ENCODE measurements at places on chromosomes 7 and 10.

DNA sequence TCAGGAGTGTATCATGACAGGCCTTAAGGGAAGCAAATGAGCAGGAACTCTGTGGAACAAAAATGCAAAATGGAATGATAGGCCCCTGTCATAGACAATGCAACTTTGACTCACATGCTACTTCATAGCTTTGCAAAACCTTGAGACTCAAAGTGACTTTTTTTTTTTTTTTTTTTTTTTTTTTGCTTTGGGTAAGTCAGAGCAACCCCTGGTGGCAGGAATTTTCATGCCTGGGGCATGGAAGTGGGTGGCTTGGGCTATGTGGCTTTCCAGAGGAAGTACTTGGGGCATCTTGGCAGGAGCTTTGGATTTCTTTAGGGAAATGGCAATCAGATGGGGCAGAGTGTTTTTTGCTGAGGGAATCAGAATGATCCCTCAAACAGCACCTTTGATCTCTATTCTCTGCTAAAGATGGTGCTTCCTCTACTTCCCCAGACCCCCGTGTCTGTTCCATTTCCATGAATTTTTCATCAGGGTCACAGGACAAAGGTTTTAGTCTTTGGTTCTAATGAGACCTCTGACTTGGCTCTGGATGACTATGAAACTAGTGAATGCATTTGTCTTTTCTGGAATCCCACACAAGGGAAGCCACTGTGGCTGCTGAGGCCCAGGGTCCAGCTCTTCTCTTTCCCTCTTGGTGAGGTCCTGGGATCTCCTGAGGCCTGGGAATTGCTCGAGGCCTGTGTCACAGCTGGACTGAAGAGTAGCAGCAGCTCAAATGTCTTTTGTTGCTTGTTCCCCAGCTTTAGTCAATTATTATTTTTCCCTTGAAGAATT, 62.8 kb downstream of the TACC2 start:
- DNase-seq: no peak

DNA sequence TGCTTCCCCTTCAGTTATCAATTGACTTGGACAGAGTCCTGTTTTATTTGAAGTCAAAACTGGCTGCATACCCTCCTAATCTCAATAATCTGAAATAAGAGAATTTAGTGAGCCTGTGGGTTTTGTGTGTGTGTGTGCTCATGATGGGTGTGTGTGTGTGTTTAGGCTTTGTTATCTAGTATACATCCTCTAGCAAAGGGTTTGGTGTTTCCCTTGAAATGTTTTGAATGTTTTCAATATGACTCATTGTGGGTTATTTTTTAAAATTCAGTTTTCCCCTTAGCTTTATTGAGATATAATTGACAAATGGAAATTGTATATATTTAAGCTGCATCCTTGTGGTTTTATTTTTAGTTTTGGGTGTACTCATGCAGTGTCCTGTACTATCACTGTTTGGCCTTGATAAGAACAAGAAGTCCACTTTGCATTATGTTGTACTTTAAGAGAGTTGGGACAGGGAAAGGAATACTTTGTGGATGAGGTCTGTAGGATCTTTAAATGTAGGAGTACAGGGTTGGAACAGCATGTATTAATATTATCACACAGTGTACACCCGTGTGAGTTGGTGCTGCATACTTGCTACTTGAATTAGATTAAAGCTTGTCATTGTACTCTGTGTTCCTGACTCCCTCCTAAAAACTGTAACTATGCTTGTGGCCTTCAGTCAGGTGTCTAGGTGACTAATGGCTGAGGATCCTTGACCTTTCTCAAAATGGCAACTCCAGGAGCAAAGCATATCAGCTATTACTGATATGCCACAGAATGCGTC, 58.3 kb downstream of the VCL start:
- DNase-seq: peak; percentile 79

DNA sequence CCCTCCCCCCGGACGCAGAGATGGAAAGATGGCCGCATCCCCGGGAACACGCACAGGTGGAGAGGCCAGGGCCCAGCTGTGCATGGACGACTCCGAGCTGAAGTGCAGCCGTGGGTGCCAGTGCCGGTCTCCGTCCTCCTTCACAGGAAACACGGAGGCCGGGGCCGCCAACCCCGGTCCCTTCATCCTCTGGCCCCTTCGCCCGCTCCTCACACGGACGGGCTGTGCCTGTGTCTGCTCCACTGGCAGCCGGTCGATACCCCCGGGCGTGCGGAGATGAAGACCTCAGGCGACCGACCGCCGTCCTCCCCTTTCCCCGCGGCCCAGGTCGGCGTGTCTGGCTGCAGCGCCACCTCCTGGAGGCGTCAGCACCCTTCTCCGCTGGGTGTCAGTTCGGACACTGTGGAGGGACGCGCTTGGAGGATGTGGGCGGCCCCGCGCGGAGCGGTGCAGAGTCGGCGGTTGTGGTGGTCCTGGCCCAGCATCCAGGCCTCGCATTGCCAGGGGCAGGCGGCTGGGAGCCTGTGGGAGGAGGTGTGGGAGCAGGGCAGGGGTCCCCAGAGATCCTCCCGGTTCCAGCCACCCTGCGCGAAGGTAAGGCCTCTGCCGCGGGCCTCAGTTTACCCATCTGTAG, 9.9 kb downstream of the ZNF511 start:
- DNase-seq: peak; percentile 73

DNA sequence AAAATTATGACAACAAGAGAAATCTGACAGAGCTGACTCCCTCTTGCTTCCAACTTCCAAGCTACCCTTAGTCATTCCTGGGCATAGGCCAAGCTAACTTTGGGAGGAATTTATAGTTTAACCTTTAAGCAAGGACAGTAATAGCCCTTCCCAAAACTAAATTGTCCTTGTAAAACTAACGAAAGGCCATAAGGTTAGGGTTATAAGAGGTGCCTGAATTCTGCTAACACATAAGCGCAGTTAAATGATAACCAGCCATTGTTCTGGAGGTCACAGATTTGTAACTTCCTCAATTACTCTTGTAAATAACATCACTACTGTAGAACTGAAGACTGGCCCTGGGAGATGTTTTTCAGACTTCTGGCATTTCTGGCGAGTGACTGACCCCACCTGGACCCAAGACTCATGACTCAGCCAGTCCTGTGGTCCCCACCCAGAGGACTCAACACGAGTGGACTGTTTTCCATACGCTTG, 481.2 kb downstream of the KCNMA1 start:
- DNase-seq: no peak

DNA sequence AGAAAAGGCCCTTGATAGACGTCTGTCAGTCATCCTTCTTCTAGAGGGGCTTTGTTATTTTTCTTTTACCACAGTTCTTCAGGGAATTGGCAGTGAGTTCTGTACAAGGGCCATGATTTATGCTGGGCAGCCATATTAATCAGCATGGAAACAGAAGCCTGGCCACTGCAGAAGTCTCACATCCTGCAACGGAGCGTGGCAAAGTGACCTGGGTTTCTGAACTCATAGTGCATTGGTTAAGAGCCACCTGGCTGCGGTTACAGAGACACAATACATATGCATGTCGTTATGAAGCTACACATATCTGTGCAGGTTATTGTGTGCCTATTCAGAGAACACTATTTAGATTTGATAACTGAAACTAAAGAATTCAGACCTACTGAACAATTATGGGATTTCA, 419.4 kb upstream of the CELF2 start:
- no peak for DNase-seq

- DNase-seq: no peak
These were observed 130.0 kb downstream of the PLXNA4 start for GRCh38 chr7:132446260-132446659.

- no peak for DNase-seq
These were observed 15.8 kb upstream of the TMEM236 start for GRCh38 chr10:17736223-17736622.

GRCh38 chr7:106038916-106039315, 73.2 kb downstream of the SYPL1 start:
- no peak for DNase-seq

- DNase-seq: no peak
These were observed 149.2 kb downstream of the PTEN start for GRCh38 chr10:88012641-88013040.

DNA sequence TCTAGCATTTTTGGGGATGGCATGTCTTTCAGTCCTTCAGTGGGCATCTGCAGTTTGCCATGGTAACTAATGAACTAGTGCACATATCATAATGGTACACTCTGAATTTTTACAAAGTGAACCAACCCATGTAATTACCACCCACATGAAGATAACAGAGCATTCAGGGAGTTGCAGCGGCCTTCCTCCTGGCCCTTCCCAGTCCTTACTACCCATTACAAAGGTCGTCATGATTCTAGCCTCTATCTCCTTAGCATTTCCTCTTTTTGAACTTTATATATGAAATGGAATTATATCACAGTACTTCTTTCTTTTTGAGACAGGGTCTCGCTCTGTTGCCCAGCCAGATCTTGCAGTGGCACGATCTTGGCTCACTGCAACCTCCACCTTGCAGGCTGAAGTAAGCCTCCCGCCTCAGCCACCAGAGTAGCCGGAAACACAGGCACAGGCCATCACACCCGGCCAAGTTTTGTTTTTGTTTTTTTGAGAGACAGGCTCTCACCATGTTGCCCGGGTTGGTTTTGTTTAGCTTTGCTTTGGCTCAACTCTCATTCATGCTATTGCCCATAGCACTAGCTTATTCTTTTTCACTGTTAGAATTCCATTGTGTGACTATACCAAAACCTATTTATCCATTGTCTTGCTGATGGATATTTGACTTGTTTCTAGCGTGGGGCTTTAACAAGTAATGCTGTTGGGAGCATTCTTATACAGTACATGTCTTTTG, 79.2 kb downstream of the APBB1IP start:
- DNase-seq: no peak

DNA sequence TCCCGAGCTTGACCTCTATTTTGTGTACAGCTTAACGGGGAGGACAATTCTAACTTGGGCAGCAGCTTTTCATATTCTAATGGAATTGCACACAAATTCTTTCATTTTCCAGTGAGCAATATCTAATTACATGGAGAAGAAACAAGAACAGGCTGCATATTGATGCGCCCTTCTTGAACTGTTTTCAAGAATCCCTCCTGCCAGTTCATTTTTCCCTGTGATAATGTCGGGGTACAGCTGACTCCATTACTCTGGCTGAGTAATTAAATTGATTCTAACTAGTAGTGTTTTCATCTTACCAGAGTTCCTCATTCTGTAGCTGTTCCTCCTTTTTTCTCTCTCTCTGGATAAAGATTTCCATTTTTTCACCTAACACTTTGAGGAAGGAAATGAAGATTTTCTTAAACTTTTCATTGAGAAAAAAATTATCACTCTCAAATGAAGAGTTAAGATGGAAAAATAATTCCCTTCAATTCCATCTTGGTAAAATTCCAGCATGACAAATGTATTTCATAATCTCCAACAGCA, 190.9 kb downstream of the FANK1 start:
- no peak for DNase-seq

- DNase-seq: no peak
These were observed 52.0 kb downstream of the KIF5B start for GRCh38 chr10:32004161-32004591.

- DNase-seq: no peak
These were observed 322.3 kb downstream of the ZNF716 start for GRCh38 chr7:57772126-57772924.

GRCh38 chr10:45443101-45444009, 69.3 kb downstream of the ALOX5 start:
- DNase-seq: no peak

DNA sequence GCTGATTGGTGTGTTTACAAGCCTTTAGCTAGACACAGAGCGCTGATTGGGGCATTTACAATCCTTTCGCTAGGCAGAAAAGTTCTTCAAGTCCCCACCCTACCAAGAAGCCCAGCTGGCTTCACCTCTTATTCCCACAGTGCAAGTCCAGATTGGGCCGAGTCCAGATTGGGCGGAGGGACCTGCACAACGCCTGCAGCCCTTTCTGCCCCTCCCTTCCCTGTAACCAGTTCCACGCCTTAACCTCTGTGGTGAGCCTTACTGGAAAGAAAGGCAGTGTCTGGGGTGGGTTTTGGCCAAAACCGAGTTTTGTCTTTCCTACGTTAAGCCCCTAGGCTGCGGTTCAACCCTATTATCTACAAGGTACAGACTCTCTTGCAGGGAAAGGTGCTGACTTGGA, 268.7 kb downstream of the ZEB1 start:
- DNase-seq: no peak

DNA sequence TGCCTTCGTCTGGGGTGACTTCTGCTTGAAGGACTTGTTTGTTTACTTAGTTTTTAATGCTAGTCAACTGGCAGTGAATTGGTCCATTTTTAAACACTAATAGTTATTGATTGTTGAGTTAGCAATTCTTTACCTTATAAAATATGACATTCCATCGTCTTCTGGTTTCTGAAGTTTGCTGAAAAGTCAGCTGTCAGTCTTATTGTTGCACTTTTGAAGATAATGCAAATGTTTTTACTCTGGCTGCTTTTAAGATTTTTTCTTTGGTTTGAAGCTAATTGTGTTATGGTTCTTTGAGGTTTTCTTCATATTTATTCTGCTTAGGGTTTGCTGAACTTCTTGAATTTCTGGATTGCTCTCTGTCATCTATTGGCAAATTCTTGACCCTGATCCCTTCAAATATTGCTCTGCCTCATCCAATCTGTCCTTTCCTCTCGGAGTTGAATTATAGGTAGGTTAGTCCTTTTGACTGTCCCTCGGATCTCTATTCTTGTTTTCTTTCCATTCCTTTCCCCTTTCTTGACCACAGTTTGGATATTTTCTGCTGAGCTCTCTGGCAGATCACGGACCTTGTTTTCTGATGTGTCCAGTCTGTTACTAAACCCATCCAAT, 24.2 kb downstream of the MGMT start:
- no peak for DNase-seq

DNA sequence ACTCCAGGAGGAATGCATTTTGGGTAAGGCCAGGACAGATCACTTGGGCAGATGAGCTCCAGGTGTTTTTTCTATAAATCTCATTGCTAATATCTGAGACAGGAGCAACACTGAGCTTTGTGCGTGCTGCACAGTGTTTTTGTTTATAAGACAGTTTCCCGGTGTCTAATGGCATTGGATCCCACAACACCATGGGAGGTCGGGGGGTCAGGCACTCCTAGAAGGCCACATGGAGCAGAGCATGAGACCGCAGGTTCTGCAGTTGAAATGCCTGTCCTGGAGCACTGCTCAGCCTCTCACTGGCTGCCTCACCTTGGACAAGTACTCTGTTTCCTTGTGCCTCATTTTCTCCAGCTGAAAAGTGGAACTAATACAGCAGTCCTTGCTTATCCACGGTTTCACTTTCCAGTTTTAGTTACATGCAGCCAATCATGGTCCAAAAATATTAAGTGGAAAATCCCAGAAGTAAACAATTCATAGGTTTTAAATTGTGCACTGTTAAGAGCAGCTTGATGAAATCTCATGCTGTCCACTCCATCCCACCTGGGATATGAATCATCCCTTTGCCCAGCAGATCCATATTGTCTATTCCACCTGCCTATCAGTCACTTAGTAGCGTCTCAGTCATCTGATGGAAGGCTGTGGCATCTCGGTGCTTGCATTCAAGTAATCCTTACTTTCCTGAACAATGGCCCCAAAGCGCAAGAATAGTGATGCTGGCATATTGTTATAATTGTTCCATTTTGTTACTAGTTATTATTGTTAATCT, 35.2 kb downstream of the ATXN7L1 start:
- DNase-seq: no peak

GRCh38 chr7:13057462-13058200, 370.2 kb downstream of the ARL4A start:
- no peak for DNase-seq
